Right lung (tissue), 10 donors: ENCODE measurements at places on chromosomes 7 and 10.
A peak's percentile ranks its signal among the peaks of the same experiment; 100 is the strongest.

DNA sequence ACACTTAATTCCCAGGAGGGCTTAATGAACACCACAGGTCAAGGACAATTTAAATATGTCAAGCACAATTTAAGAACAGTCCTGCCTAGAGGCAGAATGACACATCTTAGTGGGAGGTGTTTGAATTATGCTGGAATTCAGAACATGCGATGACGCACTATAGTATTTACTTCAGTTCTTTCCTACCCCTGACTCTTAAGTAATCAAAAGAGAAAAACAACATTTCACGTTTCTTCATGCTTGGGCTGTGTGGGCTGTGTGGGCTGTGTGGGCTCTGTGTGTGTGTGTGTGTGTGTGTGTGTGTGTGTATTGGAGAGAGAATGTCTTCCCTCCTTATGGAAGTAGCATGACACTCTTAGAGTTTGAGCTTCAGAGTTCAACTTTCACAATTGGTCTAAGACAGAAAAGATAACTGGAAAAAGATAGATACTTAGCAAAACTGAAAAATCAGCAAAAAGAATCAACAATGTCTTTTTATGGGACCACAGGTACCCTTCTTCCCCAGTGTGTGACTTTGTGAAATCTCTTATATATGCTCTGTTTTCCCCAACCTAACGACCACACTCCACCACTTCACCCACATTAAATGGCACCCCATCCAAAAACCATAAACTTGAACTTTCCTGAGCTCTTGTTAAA, 33.7 kb upstream of the CABCOCO1 start:
- no peak for DNase-seq

DNA sequence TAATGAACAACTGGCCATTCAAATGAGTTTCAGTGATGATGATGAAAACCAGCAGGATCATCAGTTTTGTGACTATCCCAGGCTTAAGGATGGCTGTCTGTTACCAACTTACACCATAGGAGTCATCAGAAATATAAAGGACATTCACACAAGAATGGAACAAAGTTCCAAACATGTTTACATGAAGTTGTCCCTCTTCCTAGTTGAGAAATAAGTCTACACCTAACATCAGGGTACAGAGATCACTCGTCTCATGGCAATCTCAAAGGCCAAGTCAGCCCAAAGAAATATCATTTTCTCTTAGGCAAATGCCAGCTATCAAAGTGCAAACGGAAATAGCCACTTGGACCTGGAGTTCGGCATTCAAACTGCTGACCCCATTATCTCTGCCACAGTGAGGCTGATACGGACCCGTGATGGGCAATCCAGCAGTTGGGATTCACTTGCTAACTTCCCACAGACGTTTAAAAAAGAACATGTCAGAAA, 53.0 kb downstream of the CREB3L2 start:
- no peak for DNase-seq

GRCh38 chr10:97784200-97784810, 12.5 kb upstream of the SFRP5 start:
- peak; percentile 28 for DNase-seq

GRCh38 chr7:83040484-83040883, 122.2 kb downstream of the PCLO start:
- DNase-seq = no peak

GRCh38 chr10:62794306-62794705, 10.2 kb upstream of the ADO start:
- no peak for DNase-seq
